BJ (cell line): ENCODE measurements at places on chromosomes 5 and 9. TPM values are rescaled to one million over a fixed set of nuclear protein-coding genes. Genes with fewer than 3 reads are reported as not detected.

GRCh38 chr9:124487260-124488182, 19.7 kb downstream of the NR5A1 start:
- DNase-seq = no peak

- no peak for DNase-seq
Observed at GRCh38 chr5:141483902-141484301, 928 bp upstream of the PCDHGC4 start.

DNA sequence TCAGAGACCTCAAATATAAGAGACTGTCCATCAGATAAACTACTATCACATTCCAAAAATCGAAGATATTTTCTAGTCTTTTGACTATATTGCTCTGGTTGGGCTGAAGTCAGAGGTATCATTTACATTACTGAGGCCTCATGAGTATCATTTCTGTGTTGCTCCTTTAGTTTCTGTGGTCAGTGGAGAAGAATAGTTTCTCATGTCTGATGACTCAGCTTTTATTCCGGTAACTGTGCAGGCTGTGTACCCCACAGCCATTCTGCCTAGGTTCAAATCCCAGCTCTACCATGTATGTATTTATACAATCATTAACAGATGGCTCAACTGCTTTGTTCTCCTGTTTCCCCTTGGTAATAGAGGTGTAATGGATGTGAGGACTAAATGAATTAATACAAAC, 179.3 kb downstream of the ALDH1A1 start:
- no peak for DNase-seq

GRCh38 chr5:140548300-140548688, 832 bp downstream of the EIF4EBP3 start:
- no peak for DNase-seq

GRCh38 chr5:120413686-120414085, 50.4 kb upstream of the PRR16 start:
- DNase-seq = no peak

GRCh38 chr5:96344678-96345577, 88.1 kb downstream of the PCSK1 start:
- no peak for DNase-seq

GRCh38 chr5:59496524-59497134, 396.9 kb downstream of the PDE4D start:
- DNase-seq = no peak

GRCh38 chr5:66793049-66793448, 196.9 kb downstream of the MAST4 start:
- no peak for DNase-seq

GRCh38 chr5:53360811-53361210, 119.6 kb upstream of the FST start:
- DNase-seq = peak; percentile 53

- no peak for DNase-seq
Observed at GRCh38 chr5:120463991-120464626, at the start of gene PRR16. Gene PRR16, plus strand, starts transcription at chr5:120464300.

DNA sequence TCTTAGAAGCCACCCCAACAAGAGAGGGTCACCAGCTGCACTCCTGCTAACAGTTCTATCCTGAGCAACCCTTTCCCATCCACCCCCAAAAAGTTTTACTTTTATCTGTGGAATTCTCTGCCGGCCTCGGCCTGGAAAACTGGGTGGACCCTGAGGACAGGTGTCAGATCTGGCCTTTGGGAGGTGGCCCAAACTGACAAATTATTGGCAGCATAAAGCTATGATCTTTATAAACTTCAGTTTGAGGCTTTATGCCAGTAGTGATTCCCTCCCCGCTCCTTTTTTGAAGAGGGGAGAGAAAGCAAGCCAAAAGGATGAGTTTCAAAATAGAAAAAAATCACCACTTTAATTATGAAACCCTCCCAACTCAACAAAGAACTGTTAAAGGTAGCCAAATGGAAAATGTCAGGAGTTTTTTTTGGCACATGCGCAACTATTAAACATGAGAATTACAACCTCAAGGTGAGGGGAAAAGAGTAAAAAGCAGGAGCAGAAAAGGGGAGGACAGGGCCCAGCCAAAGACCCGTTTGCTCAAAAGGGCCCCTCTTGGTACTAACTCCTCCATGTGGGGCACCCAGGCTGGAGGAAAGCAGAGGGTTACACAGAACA, 49.4 kb downstream of the FBXW11 start:
- no peak for DNase-seq

DNA sequence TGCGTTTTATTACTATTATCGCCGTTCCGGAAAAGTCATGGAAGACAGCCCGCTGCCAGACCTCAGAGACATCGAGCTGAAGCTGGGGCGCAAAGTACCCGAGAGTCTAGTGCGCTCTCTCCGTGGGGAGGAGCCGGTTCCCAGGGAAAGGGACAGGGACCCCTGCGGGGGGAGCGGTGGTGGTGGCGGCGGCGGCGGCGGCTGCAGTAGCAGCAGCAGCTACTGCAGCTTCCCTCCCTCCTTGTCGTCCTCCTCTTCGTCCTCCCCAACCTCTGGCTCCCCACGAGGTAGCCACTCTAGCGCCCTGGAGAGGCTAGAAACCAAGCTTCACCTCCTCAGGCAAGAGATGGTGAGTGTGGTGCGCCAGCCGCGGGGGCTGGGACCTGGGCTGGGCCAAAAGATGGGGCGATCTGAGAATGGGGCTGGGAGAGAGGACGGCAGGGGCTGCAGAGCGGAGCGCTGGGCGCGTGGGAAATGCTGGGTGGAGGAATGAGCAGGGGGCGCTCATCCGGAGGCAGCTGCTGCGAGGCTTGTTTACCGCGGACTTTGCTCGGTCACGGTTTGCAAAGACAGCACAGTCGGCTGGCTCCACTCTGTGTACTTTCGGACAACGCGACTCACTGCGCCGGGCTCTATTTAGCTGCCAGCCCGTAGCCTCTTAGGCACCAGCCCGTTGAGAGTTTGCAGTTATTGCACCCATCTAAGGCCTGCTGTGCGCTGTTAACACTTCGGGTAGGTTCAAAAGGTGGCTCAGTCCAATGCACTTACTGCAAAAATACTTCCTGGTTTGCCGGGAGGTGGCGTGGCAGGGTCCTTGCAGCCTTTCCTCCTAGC, 1.1 kb downstream of the LURAP1L start:
- no peak for DNase-seq

Gene ZNF474
- 0.06 and 0.22 TPM in 2 replicates for polyA plus RNA-seq

Gene ENHO
- polyA plus RNA-seq = 0.11 TPM in 1 of 2 replicates, not detected in the other

Gene RELL2
- 3.7 and 5.0 TPM in 2 replicates for polyA plus RNA-seq
